Stromal cell of bone marrow (primary cell): ENCODE measurements at places on chromosomes 12 and 14.

DNA sequence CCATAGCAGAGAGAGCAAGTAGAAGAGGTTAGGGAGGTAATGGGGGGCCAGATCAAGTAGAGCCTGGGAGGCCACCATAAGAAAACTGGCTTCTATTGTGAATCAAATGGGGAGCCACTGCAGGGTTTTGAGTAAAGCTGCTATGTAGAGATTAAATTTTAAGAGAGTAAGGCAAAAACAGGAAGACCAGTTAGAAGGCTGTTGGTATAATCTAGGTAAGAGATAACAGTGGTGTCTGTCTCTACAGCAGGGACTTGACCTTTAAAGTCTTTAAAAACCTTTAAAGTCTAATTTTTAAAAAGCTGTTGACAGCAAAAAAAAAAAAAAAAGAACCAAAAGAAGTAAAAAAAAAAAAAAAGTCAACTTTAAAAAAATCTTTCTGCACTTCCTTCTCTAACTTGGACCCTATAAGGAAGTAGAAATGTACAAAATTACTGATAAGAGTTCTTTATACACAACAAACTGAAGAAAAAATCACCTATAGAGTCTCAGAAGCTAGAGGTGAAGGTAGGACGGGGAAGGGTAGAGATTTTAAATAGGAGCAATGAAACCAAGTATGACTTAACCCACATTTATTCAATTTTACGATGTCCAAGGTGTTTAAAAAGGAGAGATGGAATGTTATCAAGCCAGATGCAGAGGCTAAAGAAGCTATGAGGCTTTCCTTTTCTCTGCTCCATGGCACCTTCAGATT lies 26.1 kb downstream of the SGPP1 start:
- DNase-seq: no peak

GRCh38 chr14:68811171-68811570 lies 18.3 kb upstream of the ZFP36L1 start:
- DNase-seq: no peak

GRCh38 chr12:76927170-76927784 lies 48.5 kb upstream of the CSRP2 start:
- peak; percentile 24 for DNase-seq

GRCh38 chr14:20836668-20837338 lies 34.2 kb upstream of the RNASE1 start:
- peak; percentile 27 for DNase-seq

DNA sequence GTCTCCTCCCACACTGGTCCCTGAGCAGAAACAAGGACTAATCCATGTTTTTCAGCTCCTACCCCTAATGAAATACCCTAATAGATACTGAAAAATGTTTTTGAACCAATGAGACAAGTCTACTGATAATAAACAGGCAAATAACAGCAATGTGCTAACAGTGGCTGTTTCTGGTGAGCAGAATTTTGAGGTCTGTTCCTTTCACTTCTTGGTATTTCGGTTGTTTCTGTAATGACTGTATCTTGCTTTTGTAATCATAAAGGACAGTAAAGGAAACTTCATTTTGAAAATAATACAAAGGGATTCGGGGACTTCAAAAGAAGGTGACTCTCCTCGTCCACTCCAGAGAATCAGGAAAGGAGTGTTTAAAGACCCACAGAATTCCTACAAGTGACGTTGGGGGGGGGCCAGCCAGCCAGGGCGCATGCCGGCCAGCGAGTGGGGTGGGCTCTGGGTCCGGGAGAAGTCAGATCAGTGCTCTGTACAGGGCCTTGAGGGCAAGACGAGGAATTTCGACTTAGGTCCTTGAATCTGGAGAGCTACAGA lies 1.1 kb upstream of the CD9 start:
- no peak for DNase-seq

- no peak for DNase-seq
These were observed 66.0 kb downstream of the RIMBP2 start for GRCh38 chr12:130650131-130650530.

GRCh38 chr14:91729756-91730155 lies 2.1 kb downstream of the CATSPERB start:
- no peak for DNase-seq

- no peak for DNase-seq
These were observed 158.6 kb downstream of the PAX9 start for GRCh38 chr14:36820111-36820709.

DNA sequence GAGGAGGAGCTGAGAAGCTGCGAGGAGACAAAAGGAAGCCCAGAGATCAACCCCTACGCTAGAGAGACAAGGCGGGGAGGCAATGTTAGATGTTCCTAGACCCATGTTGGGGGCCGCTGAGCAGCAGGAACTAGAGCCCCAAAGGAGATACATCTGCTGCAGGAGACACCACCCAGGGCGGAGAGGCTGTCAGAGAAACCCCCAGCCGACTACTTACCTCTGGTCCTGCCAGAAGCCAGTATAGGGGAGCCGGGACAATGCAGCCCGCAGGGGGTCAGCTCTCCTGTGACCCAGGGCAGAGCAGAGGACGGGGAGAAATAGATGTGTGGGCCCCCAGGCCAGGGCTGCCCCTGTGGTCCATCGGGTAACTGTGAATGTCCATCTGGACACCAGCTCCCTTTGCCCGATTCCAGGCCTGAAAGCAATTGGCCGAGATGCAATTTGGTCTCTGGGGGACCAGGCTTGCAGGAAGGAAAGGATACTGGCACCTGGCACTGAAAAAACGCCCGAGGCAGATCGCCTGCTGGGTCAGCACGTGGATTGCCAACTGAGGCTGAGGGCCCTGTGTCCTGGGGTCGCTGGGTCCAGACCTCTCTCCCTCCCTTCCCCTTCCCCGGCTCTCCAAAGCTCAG lies 34.9 kb downstream of the SYNE3 start:
- no peak for DNase-seq

GRCh38 chr14:23639891-23640523 lies 3.8 kb downstream of the DHRS2 start:
- DNase-seq: peak; percentile 12

DNA sequence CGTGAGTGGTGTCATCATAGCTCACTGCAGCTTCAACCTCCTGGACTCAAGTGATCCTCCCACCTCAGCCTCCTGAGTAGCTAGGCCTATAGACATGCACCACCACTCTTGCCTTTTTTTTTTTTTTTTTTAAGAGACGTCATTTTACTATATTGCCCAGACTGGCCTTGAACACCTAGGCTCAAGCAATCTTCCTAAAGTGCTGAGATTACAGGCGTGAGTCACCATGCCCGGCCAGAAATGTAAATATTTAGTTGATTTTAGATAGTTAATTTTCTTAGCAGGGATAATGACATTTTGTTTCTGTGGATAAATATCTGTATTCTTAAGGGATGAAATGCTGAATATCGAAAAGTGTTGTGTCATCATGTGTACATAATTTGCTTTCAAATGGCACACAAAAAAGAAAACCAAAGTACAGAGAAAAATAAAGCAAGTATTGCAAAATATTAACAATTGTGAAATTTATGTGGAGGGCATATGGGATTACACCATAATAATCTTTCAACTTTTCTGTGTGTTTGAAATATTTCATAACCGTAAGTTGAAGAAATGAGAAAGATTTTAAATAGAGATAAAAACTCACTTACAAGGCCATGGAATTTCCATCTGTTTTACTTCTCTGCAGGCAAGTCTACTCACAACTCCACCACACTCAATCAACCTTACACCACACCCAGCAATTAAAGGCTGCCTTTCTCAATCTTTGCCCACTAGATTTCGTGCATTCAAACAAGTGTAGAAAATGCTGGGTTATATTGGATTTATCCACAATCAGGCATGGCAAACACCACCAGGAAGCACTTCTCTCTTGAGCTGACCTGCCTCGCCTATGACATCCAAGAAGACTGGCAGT lies 93.7 kb downstream of the SPTSSA start:
- no peak for DNase-seq

GRCh38 chr12:19199332-19199731 lies 69.8 kb downstream of the PLEKHA5 start:
- DNase-seq: no peak

DNA sequence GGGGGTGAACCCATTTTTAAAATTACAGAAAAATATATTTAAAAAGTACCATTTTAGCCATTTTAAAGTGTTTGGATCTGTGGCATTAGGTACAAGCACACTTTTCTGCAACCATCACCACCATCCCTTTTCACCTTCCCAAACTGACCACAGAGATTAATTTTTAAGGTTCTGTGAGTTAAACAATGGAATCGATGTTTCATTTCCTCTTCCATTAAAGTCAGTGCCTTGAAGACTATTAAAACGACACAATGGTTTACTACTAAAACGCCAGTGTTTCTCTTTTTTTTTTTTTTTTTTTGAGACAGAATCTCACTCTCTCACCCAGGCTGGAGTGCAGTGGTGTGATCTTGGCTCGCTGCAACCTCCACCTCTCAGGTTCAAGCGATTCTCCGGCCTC lies 78.1 kb upstream of the GPR68 start:
- no peak for DNase-seq

- DNase-seq: peak; percentile 87
These were observed 9.5 kb upstream of the BDKRB1 start for GRCh38 chr14:96246539-96246847.

DNA sequence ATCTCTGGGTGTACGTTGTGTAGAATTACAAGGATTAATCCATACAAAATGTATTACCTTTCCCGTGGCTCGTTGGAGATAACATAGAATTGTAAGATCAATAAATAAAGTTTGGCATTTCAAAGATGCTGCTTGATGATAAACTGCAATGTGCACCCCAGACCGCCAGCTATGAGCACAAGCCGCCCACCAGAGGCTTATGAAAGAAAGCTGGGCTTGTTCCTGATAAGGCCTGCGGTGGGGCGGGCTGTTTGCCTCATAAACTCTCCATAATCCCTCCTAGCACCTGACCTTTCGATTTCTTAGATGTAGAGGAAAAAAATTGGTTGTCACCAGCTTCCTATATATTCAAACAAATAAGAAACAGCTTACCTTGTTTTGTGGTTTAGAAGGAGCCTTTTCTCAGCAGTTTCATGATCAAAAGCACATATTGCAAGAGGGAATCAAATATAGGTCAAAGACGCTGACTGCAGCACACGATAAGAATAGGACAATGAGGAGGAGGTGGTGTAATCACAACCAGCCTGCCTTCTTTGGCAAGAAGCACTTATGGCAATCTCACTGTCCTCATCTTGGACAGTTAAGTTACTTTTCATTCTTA lies 293.6 kb downstream of the RMST start:
- DNase-seq: no peak

GRCh38 chr14:58607952-58608317 lies 29.8 kb upstream of the DACT1 start:
- peak; percentile 42 for DNase-seq

DNA sequence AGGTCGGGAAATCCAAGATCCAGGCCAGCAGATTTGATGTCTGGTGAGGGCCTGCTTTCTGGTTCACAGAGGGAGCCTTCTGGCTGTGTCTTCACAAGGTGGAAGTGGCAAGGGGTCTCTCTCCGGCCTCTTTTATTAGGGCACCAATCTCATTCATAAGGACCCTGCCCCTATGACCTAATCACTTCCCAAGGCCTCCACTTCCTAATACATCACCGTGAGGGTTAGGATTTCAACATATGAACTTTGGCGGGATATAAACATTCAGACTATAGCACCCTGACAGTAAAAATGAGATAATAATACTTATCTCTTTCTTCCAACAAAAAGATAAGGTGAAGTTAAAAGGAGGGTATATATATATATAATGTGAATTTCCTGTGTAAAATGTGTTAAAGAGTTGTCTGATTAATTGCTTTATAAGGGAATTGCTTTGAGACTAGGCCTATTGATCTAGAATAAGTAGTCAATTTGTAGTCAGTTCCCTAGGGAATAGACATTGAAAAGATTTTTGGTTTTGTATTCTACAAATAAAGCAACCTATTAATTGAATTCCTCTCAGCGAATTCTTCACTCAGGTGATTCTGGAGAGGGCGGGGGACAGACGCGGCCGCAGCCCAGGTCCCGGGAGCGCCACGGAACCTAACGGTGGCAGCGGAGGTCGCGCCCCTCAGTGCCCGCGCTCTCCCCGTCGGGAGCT lies 516 bp upstream of the LGALS3 start:
- DNase-seq: no peak

DNA sequence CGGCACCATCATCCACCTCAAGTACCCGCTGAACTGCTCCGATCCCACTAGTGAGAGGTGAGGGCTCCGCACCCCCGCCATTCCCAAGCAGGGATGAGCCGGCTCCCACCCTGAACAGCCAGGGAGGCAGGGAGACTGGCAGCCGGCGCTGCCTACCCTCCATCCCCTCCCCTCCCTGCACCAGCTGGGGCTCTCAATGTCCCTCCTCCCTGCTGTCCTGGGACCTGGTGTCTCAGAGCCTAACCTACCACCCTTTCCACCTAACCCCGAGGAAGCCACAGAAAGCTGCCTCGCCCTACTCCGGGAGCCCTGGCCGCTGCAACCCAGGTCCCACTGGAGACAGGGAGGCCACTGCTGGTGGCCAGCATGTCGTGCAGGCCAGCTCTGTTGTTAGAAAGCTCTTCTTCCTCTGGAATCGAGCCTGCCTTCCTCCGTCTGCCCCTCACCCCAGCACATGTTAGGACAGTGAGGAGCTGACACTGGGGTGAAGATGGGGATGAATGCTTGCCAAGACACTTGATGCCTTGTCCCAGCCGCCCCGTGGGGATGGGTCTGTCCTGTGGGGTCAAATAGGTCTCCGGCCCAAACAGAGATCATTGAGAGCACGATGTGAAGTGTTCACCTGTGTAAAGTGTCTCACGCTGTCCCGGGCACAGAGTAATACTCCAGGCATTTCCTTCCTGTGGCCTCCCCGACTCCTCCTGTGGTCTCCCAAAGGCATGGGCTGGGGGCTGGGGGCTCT lies 1.1 kb downstream of the PTPN6 start:
- no peak for DNase-seq

- DNase-seq: no peak
These were observed 1.2 kb upstream of the AMIGO2 start for GRCh38 chr12:47080725-47081502.

DNA sequence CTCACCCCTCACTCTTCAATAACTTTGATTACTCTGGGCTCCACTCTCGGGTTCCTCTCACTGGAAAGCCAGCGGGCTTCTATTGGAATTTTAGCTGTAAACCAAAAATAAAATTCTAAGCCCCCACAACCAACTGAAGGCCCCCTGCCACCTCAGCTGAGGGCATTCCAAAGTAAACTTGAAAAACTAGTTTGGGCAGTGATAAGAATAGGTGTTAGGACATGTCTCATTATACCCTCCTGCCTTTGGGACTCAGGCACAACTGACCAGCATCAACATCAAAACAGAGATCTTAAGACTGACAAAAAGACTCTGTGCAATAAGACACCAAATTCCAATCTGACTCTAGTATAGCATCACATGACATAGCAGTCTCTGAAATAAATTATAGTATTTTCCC lies 11.9 kb upstream of the TSPAN9 start:
- DNase-seq: no peak
